ENCODE measurements at places on chromosomes 4 and X.

DNA sequence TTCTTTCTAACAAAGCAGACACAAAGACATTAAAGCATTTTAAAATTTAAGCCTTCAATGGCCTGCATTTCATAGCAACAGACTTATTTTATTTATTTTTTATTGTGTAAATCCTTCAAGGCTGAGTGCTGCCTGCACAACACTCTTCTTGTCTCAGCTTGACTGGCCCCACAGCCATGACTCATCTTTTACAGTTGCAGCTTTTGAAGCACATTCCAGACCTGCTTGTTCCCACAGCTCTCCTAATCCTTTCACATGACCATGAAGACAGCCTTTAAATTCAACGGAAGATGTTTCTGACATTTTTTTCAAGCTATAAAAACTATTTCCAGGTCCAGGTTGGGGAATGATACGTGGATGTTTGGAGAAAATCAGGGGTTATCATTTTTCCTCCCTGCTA is 276.9 kb upstream of the TACR3 start:
- DNase-seq: peak; percentile 90

DNA sequence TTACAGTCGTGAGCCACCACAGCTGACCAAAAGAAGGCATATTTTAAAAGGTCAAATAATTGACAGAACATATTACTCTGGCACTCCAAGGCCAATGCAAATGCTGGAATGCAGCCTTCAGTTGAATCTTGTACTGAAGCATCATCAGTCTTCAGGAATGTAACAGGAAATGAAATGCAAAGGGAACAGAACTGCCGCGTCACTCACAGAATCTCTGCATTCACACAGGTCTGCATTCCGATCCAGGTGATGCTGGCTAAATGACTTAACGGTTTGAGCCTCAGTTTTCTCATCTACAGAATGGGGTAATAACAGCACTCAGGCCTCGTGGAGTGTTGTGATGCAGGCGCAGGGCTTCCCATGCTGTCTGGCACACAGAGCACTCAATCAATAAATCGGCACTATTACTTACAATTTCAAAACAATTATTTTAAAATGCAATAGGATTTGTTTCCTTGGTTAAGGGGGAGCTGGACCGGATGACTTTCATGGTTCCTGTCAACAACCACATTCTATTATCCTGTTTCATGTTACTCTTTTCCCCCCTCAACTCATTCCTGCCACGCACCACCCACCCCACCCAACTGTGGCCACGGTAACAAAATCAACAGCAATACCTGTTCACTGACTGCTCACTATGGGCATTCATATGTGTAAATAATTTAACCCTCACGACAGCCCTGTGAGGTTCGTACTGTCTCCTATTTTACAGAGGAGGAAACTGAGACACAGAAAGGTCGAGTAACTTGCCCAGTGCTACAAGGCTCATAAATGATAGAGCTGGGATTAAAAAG is 32.4 kb downstream of the IGFBP7 start:
- DNase-seq: peak; percentile 68

DNA sequence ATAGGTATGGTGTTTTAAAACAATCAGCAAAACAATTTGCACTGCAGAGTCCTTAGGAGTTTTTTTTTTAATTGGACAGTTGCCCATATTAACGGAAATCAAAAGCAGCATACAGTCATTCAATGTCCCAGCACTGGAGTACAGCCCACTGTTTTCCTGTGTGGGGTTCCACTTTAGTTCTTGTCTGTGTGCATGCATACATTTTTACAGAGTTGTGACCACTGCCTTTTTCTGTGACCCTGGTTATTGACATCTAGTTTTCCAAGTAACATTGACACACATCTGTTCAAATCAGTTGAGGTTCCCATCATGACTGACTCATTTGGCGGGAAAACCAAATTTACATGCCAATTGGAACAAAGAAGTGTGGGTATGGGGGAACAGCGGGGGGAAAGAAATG is 83.3 kb downstream of the HPRT1 start:
- no peak for DNase-seq

- no peak for DNase-seq
These were observed 13.3 kb upstream of the ZNF827 start for GRCh38 chr4:145951931-145952330.

DNA sequence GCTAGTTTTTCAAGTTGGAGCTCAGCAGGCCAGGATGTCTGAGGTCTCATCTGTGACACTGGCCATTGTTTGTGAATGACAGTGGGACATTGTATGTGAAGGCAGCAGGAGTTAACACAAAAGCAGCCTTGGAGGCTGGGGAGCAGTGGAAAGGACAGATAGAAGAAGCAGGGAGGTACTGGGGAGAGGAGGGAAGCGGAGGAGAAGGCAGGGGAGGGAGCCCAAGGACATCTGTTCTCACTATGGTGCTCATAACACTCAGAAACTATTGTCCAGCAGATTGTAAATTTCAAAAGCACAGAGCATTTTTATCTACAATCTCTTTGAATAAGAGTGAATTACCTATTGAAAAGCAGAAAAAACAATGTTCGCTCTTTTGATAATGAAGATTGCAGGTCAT is 253.6 kb upstream of the DIPK2B start:
- no peak for DNase-seq

- DNase-seq: no peak
These were observed 477 bp downstream of the KLHL13 start for GRCh38 chrX:118115953-118116712.

- DNase-seq: no peak
These were observed 27.5 kb downstream of the SULT1E1 start for GRCh38 chr4:69832326-69833030.

- DNase-seq: no peak
These were observed 30.0 kb upstream of the FGG start for GRCh38 chr4:154642373-154643009.

- no peak for DNase-seq
These were observed 13.9 kb upstream of the HGFAC start for GRCh38 chr4:3427706-3428446.

DNA sequence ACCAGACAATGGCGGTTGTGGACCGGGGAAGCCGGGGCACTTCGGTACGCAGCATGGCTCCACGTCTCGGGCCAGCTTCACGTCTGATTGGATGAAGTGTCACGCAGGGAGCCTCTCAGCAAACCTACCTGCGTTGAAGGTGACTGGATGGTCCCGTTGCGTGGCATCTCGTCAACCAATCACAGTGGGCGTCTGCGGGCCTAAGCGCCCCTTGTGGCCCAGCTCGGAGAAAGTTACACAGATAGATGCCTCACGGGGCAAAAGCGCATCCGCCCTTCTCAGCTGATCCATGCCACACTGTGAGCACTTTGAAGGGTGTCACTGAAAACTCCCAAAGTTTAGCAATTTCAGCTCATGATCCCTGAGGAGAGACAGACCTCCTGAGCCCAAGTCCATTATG is at the start of gene H2BW1:
Gene H2BW1, minus strand, starts transcription at position 103 of the 400 bp plus-strand sequence. CDS start 132 bp downstream, outside the sequence.
- DNase-seq: no peak

- DNase-seq: no peak
These were observed 398.6 kb upstream of the RASGEF1B start for GRCh38 chr4:81870275-81870674.

DNA sequence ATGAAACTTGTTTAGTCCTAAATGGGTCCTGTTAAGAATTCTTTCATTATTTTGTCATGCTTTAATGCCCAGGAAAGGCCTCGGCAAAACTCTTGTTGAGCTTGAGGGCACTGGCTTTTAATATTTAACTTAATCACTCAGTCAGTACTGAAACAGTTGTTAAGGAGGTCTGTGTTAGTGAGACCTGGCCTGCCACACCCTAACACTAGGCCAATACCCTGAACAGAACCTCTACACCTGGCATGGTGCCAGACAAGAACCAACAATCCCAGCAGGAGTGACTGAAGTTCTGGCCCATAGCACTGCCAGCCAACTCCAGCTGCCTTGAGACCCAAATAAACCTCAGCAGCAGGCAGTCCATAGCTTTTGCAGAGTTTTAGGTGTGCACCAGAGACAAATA is 85.7 kb upstream of the ITM2A start:
- no peak for DNase-seq

DNA sequence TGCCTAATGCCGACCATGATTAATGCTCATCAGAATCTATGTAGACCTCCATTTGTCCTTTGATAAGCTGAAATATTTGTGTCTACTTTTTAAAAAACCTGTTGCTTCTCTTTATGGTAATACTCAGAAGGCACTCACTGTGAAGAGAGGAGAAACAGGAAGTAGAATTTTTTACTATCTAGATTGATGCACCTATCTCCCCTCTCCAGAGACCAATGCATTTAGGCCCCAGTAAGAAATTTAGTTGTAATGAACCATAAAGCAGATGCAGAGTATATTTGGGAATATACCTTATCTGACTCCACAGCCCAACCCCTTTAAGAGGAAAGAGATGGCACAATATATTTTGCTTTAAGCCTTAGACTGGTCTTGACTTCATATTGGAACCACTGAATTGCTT is 11.1 kb downstream of the TBL1X start:
- DNase-seq: no peak

DNA sequence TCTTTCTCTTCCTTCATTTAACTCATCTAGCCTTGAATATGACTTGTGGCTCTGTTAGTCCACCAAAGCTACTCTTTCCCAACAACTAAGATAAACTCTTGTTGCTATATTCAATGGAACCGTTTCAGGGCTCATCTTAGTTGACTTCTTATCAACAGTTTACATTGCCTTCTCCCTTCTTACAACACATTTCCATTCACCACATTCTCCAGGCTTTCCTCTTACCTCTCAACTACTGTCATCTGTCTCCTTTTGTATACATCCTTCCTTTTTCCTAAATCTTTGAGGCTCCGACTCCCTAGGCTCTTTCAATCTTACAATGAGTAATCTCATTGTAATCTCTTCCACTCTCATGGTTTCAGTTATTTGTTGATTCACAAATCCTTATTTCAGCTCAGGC is 58.5 kb downstream of the NCAPG start:
- DNase-seq: no peak

DNA sequence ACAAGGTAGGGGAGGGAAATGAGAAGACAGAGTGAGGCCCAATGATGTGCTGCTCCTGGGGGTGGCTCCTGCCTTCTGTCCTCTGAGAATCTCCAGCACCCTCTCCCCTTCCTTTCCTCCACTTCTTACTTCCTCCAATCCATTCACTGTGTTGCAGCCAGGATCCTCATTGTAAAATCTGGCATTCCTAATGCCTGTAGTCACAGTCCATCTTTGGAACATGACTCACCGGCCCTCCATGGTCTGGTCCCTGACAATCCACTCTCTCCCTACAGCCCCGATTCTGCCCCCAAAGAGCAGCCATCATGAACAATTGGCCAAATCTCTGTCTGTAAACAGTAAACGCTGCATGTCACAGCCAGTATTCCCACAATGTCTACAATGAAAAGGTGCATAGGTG is 72.9 kb downstream of the CLNK start:
- DNase-seq: peak; percentile 87
